SJCRH30 (cell line): ENCODE measurements at places on chromosomes 2 and 18.

DNA sequence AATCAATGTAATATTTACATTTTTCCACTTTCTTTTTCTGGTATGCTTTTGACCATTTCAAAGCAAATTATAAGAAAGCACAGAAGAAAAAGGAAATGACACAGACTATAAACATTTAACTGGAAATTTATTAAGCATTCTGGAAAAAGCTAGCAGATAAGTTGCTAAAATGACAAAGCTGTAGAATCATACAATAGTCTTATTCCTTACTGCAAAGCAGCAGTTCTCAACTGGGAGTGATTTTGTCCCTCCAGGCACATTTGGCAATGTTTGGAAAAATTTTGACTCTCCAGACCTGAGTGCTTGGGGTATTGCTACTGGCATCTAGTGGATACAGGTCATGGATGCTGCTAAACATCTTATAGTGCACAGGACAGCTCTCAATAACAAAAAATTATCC, 75.1 kb downstream of the MBD5 start:
- no peak for DNase-seq

DNA sequence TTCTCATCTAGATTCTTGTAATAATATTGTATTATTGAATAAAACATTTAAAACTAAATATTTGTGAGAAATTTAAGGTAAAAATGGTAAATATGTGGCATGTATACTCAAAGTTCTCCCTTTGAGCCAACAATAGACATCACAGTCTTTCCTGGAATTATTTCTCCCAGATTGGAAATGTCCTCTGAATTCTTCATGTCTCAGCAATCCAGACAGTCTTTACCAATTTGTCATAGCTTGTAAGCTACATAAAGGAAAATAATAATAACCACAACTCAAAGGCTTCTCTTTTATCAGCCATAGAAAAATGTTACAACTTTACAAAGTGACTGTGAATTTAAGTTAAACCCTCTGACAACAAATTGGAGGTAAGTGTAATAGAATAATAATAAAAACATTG, 784.9 kb downstream of the EPHA4 start:
- DNase-seq, result no peak

DNA sequence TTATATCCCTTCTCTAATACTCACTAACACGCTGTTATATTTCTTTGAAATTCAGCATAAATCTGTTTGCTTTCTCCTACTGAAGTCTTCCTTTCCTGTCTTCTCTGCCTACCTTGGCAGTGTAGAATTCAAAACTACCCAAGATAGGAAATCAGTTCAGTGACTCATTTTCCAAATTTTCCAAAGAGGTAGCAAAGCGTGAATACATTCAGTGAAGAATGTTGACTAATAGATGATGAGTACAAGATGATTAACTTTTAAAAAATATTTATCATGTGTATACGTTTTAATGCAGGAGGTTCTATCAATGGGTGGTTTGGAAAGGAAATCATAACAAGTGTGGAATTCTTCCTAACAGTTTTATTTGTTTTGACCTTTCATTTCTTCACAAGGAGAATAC, 201.9 kb upstream of the SLC8A1 start:
- no peak for DNase-seq

- DNase-seq, result peak; percentile 44
Observed at GRCh38 chr2:170324640-170325046, 146.7 kb downstream of the MYO3B start.

DNA sequence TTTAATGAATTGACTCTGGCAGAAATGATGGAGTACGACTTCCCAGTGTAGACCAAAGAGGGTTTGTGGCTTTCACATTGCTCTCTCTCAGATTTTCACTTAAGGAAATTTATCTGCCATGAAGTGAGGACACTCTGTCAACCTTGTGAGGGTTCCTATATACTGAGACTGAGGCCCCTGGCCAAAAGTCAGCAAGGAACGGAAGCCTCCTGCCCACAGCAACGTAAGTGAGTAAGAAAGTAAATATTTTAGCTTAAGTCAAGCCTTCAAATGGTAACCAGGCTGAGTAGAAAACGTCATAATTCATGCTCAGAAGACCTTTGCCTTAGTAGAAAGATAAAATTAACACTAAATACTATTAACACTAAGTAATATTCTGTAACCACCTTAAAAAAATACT, 1080.5 kb upstream of the ACVR2A start:
- DNase-seq, result no peak

GRCh38 chr2:211176514-211177141, 620.2 kb downstream of the CPS1 start:
- no peak for DNase-seq

- peak; percentile 52 for DNase-seq
Observed at GRCh38 chr2:43318791-43319190, 92.4 kb upstream of the ZFP36L2 start.

GRCh38 chr18:62102221-62102620, 84.6 kb downstream of the PIGN start:
- DNase-seq, result no peak

DNA sequence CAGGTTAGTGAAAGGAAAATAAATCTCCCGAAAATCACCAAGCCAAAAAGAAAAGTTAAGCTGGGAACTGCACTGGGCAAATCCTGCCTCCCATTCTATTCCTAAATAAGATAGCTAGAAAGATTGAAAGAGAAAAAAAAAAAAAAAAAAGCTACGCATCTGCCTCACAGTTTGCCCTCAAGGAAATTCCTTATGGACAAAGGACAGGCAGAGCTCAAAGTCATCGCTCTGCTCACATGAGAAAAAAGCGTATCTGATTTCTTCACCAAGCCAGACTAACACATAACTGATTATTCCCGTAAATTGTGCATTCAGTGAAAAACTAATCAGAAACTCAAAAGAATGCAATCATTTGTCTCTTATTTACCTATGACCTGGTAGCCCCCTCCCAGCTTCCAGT, 50.0 kb downstream of the PUM2 start:
- no peak for DNase-seq

GRCh38 chr18:49044898-49045297, 94.1 kb upstream of the SMAD7 start:
- DNase-seq, result no peak

- DNase-seq, result no peak
Observed at GRCh38 chr2:130372833-130373807, 17.3 kb downstream of the PTPN18 start.

DNA sequence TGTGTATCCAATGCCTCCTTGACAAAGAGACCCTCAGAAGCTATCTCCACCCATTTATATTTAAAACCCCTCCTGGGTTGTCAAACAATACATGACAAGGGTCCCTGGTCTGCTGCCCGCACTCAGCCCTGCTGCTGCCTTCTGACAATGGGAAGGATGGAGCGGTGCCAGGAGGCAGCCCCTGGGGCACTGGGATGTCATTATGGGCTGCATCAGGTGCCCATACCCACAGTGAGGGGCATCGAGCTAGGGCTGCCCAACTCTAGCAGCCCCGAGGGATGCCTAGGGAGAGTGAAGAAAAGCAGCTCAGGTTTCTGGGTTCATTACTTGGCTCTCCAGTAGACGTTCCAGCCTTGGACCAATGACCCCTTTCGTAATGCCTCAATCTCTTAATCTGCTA, 301.7 kb downstream of the ALK start:
- DNase-seq, result no peak

- no peak for DNase-seq
Observed at GRCh38 chr18:12748671-12749070, 45.8 kb downstream of the PSMG2 start.

- no peak for DNase-seq
Observed at GRCh38 chr2:524442-524841, 152.8 kb downstream of the TMEM18 start.

DNA sequence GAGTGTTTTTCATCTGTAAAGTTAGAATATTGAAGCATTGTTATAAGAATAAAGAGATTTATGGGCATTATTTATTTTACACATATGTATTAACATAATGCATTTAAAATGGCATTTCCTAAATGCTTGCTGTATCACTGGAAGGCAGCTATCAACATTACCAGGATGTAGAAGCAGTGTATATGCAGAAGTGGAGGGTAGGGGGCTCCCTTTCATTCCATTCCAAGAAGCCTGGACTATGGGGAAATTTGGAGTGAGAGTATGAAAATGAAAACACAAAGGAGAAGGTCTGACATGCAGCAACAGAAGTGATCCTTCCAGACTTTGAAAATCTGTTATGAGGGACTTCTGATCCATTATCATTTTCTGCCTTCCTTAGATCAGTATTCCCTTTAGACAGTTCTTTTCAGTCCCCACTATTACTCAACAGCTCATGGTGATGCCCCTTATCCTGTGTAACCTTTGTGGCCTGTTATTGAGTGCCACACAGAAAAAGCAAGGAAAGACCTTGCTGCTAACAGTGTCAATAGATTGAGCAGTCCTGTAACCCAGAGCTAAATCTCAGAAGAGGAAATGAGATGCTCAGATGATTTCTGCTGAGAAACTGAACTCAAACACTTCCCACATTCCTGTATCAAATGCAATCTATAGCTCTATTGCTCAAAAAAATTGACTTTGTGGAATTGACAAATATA, 216.6 kb downstream of the HNMT start:
- DNase-seq, result no peak

- DNase-seq, result no peak
Observed at GRCh38 chr18:10032331-10033015, 118.7 kb downstream of the VAPA start.

DNA sequence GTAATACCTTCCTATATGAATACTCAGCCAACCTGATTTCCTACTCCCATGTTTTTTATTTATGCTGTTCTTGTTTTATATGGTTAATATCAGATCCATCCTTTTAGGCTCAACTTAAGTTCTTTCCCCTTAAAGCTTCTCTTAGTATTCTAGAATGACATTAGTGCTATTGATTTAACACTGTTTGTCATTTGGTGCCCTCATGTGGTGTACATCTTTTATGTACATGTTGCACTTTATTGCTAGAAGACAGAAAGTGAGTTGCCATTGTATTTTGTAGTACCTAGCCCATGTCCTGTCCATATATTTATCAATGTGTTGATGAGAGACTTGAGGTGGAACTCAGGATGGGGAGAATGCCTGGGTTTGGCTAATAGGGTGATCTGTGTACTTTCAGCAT, 2.5 kb downstream of the HTRA2 start:
- no peak for DNase-seq

GRCh38 chr2:228321015-228321414, 139.5 kb upstream of the SPHKAP start:
- no peak for DNase-seq

- DNase-seq, result peak; percentile 43
Observed at GRCh38 chr2:873651-874580, 76.7 kb upstream of the SNTG2 start.

DNA sequence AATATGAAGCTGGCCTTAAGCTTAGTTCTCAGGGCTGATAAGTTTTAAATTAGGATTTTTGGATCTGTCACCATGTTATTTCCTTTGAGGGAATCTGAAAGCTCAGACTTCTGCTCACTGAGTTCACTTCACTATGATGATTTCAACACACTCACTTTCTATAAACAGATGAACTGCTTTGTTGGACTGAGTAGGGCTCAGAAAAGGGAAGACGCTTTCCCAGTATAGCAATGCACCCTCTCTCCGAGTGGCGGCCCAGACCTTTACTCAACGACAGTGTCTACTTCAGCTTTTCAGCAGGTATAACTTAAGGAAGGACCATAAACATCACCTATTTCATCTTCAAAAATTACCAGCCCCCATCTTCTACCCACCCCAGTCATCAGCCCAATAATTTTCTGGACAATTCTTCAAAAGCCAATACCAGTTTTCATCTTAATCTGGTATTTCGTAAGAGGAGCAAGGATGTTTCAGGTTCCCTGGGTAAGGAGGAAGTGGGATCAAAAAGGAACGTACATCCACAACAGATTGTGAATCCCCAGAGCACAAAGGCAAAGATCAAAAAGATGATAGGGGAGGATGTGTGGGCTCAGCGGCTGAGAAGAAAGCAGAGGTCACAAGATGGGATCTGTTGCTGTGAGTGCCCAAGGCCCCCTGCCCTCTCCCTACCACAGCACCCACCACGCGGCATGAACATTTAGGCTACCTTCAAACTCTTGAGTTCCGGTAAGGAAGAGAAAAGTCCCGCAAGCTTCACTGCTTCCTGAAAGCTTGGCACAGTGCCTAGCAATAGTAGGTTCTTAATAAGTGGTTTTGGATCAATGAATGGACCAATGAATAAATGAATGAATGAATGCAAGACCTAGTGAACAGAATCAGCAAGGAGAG, 41.9 kb downstream of the LPIN2 start:
- no peak for DNase-seq

DNA sequence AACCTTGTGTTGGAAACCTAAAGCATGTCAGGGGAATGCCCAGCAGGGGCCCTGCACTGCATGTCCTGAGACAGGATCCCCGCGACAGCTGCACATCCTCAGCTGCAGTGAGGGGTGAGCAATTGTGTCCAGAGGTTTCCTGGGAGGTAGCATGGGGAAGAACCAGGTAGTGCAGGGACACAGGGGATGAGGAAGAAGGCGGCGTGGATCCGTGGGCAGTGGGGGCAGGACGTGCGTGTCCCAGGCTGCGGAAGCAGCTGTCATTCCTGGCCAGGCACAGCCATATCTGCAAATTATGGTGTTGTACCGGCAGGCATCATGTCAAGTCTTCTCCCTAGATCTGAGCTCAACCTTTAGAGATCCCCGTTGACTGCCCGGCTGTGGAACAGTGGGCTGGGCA, 238.2 kb upstream of the MYT1L start:
- no peak for DNase-seq

- DNase-seq, result no peak
Observed at GRCh38 chr2:86416146-86416545, 25.0 kb upstream of the KDM3A start.

GRCh38 chr2:178928077-178928476, 120.9 kb upstream of the TTN start:
- no peak for DNase-seq

DNA sequence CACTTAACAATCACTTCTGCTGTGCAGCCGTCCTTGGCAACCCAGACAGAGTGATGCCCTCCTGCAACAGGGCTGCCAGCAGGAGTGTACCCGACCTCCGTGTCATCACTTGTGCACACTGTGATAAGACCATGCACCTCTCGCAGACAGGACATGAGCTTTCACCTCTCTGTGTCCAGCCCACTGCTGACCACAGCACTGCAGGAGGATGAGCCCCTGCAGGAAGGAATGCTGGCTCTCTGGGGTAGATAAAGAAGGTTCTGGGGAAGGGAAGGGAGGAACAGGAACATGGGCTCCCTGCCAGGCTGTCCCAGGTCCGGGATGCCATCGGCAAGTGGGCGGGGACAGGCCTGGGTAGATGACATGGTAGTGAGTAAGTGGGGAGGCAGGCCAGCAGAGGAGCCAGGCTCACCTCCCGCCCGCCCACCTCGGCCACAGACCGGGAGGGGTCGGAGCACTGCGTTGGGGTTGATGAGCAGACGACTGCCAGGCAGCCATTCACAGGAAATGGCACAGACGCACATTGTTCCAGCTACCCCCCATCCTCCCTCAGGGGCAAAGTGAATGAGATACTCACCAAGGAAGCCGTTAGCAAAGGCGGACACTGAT, 18.6 kb upstream of the COL6A3 start:
- DNase-seq, result no peak

DNA sequence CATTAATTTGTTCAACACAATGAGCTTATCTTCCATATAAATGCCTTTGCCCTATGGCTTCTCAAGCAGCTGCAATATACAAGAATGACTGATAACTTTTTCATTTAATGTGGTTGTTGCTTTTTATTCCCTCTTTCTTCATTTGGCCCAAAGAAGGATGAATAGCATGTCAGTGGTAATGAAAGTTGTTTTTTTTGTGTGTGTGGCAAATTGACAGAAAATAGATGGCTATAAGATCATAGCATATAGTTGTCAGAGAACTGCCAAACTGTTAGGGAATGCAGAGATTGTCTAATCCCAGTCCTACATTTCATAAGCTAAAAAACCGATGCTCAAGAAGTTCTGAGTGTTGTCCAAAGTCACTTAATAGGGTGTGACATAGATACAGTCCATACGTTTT, 244.3 kb downstream of the ACTR3 start:
- DNase-seq, result no peak

GRCh38 chr2:85601771-85602475, 575 bp downstream of the TMEM150A start:
- DNase-seq, result no peak
